ENCODE measurements at places on chromosomes 5 and 9.

DNA sequence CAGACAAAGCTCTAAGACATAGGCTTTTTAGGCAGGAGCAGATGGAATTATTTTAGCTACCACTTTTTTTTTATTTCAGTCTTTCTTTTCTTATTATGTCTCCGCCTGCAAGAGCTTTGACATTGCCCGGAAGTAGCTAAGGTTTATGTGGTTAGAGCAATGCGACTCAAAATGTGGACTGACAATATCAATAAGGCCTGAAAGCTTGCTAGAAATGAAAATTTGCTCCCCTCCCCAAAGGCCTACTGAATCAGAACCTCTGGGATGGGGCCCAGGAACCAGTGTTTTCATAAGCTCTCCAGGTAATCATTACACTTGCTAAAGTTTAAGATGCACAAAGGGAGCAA is 81.3 kb downstream of the SUSD1 start:
- no peaks in the 10 kb centered on the region for H3K36me3 ChIP-seq
- no peak overlapping the region for H3K27ac ChIP-seq
- no peak for DNase-seq
- no peaks in the 10 kb centered on the region for H3K27me3 ChIP-seq
- peaks cover 29% of the 10 kb centered on the region for H3K4me1 ChIP-seq

- DNase-seq = no peak
- H3K36me3 ChIP-seq = no peaks in the 10 kb centered on the region
- H3K27me3 ChIP-seq = no peaks in the 10 kb centered on the region
Measured at GRCh38 chr9:12718482-12719026, 25.4 kb downstream of the TYRP1 start.

DNA sequence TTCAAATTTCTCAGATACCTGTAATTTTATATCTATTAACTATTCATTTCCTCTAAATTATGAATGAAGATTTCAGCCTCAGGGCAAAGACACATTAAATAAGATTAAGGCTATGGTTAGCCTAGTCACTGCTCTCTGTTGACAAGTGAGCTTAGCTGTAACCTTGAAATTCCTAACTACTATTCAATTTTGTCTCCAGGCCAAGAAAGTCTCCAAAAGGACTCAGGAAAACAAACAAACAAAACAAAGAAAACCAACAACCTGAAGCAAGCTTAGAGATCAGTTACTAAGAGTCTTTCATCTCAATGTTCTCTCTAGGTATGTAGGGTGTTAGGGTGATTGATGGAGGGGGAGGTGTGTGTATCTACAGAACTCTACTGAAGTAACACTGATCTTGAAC is 9.6 kb upstream of the CTNNAL1 start:
- no peak overlapping the region for H3K4me3 ChIP-seq
- H3K4me1 ChIP-seq = no peaks in the 10 kb centered on the region
- DNase-seq = no peak
- H3K27me3 ChIP-seq = no peaks in the 10 kb centered on the region

DNA sequence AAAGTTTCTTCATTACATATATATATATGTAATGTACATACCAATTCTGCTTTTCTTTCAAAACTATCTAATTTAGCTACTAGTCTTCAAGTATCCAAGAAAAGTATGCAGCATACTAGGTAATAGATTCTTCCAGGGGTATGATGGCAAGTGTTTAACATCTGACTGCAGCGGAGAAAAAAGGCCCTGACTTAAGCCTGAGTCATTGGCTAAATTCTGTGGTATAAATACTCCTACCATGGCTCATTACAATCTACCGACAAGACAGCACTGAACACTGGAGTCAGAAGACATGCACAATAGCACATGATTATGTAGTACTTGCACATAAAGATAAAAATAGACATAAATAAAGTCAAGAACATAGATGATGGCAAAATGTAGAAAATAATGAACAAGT is 439.9 kb downstream of the BRINP1 start:
- no peaks in the 10 kb centered on the region for H3K36me3 ChIP-seq
- H3K4me1 ChIP-seq = no peaks in the 10 kb centered on the region
- DNase-seq = no peak
- H3K27ac ChIP-seq = no peak overlapping the region

DNA sequence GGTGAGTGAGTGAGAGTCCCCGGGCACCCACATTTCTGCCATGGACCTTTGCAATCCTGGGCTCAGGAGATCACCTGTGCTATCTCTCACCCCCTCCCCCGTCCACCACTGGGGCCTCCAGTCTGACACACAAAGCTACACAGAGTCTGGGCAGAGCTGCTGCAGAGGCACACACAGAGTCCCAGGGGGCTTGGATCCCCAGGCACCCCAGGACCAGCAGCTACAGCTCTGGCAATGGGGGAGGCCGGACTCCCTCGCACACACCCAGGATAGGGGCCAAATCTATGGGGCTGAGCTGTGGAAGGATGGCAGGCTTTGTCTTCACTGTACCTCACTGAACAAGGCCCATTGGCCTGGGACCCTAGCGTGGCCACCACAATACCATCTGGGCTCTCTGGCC is 328.8 kb downstream of the MAN2A1 start:
- no peaks in the 10 kb centered on the region for H3K4me1 ChIP-seq
- H3K36me3 ChIP-seq = no peaks in the 10 kb centered on the region
- no peak overlapping the region for H3K27ac ChIP-seq
- no peak for DNase-seq
- H3K27me3 ChIP-seq = no peaks in the 10 kb centered on the region
- H3K4me3 ChIP-seq = no peak overlapping the region
